ENCODE measurements at places on chromosomes 7 and 10.
A peak's percentile ranks its signal among the peaks of the same experiment; 100 is the strongest.

DNA sequence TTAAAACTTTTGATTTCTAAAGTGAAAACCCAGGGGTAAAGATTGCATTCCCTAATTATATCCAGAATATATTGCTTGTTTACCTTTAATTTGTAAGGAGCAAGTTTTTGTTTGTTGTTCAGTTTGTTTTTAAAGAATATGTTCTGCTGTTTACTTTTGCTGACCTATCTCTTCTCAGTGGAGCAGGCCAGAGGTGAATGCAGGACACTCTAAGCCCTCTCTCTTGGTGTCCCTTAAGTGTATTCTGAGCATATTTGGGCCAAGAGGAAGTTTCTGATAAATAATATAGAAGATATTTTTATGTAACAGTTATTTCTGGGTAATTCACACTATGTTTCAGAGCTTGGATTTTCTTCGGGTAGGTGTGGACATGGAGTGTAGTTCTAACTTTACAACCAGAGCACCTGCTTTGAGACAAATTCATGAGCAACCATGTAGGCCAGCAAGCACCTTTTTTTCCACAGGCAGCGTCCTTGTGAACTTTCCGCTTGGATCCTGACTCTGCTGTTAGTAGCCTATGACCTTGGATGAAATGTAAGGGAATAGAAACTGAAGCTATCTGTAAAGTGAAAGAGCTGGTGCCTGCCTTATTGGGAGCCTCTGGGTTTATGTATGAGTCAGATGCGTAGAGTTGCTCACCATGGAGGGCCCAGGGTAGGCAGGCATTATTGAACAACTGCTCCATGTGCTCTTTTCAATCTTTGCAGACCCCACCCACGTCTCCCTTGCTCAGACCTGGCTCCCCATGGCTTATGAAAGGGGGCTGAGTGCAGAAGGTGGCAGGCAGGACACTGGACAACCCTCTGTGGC is 16.1 kb downstream of the OGDH start:
- DNase-seq, result no peak

- no peak for DNase-seq
These were observed 350.5 kb upstream of the CHRM2 start for GRCh38 chr7:136517971-136518370.

DNA sequence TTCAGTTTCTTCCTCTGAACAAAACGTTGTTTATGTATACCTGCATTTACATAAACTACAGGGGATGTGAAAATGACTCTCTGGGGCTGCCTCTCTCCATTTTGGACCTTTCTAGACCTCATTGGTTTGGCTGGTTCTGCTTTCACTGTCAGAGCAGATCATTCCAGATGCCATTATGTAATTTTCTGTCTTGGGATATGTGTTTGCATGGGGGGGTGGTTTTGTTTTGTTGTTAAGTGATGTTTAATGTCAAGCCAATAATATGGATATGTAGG is 172.4 kb downstream of the LRRC4 start:
- no peak for DNase-seq

- peak; percentile 18 for DNase-seq
These were observed 84.7 kb upstream of the C1QL3 start for GRCh38 chr10:16606421-16606820.

GRCh38 chr10:61159253-61159652 is 215.3 kb upstream of the RHOBTB1 start:
- no peak for DNase-seq

- DNase-seq, result no peak
These were observed 289.3 kb upstream of the ZMIZ1 start for GRCh38 chr10:78779339-78779955.

DNA sequence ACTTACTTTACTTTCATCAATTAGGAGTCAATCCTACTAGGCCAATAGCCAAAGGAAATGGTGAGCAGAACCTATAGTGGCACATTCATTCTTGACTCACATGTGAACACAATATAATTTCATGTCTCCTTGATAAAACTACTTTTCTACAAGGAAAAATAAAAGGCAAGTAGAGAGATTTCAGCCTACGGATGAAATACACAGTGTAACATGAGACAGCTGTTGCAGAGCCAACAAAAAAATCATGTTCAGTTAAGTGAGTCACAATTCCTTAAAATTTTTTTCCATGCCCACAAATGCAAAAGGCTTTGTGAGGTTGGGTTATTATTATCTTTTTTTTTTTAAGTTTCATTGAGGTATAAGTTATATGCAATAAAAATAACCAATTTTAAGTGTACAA is 54.8 kb downstream of the GPR141 start:
- no peak for DNase-seq

GRCh38 chr7:83546586-83546985 is 102.4 kb downstream of the SEMA3E start:
- no peak for DNase-seq

All from GM04504 (cell line).